Activated CD4-positive, alpha-beta T cell treated with anti-CD3 and anti-CD28 coated beads for 1 hour (primary cell): ENCODE measurements at places on chromosomes 2 and 18.

DNA sequence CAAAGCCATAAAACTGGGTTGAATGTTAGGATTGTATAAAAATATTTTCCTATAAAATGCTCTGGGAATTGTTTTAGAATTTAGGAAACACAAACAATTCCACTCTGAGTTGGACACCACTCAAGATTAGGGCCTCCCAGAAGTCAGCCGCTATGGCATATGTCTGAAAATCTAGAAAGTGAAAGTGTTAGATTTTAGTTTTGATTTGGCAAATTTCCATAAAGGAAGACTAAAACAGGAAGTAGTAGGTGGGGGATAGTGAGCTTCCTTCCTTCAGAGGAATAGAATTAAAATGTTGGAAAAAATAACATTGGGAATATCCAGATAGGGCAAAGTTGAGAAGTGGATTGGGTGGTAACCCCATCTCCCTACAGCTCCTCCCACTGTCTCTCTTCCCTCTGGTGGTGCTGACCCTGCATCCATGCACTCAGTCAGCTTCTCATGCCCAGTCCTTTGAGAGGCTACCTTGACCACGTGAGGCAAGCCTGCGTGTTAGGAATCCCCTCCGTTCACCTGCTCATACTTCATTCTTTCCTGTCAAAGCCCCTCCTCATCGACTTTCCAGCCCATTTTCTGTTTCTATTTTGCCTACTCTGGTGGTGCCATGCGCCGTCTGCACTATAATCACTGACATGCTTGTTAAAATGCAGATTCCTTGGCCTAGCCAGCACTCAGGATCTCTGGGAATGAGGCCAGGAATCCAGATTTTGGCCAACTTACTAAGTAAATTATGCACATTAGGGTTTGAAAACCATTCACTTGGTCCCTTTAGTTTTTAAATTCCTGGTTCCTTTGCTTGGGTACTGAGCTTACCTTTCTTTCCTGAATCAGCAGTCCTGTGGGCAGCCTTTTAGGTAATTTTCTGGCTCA, 83.5 kb downstream of the POLE4 start:
- DNase-seq, result no peak

GRCh38 chr2:46914578-46915230, 902 bp downstream of the MCFD2 start:
- DNase-seq, result no peak

DNA sequence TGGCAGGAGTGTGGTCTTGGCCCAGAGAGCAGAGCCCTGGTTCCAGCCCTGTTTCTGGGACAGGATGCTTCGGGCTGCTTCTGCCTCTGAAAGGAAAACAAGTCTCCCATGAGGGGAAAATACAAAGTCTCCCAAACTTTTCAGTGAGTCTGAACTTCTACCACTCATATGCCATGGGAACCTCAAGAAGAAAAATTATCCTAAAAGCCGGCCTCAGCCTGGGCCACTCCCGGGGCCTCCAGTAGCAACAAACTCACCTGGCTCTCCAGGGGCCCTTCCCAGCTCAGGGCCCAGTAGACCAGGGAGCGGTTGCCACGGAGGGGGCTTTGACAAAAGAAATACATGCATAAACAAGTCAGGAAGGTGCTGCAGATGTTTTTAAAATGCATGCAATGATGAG, 289.2 kb upstream of the HDAC4 start:
- no peak for DNase-seq

- peak; percentile 61 for DNase-seq
Measured at GRCh38 chr2:135797497-135798274, 39.3 kb downstream of the LCT start.

DNA sequence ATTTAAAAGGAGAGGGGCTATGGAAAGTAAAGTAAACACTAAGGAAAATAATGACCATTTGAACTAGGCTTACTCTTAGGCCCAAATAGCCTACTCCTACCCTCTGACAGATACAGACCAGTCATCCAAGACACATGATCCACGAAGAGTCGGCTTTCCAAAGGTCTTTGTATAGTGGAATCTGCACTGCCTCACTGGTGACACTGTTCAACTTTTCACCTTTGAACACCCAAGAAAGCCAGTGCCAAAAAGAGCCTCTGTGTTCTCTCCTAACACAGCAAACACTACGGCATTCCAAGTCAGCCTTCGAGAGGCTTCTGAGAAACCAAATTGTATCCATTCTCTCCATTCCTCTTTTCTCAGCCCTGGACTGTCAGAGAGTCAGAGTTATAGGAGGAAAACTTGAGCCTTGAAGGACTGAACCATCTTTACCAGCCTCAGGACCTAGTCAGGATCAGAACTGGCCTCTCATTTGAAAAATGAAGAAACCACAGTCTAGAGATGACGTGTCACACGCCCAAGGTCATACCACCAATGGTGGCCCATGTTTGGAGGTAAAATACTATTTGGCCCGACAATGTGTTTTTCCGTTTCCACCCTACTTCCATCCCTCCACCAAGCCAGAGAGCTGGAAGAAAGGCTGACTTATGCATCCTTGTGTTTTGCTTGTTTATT, 267.4 kb upstream of the ACVR2A start:
- DNase-seq, result no peak

GRCh38 chr2:127100251-127101047, 6.5 kb downstream of the BIN1 start:
- DNase-seq, result no peak

GRCh38 chr2:231378026-231378722, 17.3 kb upstream of the B3GNT7 start:
- no peak for DNase-seq

- DNase-seq, result no peak
Measured at GRCh38 chr2:1972422-1972821, 228.1 kb upstream of the PXDN start.

DNA sequence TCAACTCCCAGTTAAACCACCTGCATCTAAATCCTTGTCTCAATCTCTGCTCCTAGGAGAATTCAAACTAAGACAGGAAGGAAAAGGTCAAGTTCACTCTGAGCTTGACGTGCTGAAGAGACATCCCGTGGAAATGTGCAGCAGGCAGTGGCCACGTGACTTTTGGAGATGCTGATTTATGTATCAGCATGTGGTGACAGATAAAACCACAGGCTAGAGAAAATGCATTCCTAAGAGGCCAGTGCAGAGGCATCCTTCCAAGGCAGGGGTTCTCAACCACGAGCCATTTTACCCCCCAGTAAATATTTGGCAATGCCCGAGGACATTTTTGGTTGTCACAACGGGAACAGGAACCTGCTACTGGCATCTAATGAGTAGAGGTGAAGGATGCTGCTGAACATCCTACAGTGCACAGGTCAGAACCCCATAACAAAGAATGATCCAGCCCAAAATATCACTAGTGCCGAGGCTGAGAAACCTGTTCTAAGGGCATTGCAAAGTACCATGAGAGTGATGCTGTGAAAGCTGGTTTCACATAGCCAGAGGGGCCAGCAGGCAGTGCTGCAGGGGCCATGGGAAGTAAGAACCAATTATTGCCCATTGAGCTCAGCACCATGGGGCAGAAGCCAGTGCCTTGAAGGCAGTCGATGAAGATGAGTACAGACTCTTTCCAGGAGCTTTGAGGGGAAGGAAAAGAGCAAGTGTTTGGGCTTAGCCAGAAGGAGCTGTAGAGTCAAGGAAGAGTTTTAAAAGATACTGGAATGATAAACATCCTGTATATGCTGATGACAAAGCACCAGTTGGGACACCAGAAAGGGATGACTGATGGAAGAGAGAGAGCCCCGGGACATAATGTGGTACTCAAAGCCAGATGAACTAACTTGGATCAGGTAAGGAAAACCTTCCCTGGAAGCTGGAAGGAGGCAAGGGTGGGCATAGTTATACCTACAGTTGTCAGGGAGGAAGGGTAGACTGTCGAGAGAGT, 174.6 kb downstream of the HAUS1 start:
- DNase-seq, result no peak

DNA sequence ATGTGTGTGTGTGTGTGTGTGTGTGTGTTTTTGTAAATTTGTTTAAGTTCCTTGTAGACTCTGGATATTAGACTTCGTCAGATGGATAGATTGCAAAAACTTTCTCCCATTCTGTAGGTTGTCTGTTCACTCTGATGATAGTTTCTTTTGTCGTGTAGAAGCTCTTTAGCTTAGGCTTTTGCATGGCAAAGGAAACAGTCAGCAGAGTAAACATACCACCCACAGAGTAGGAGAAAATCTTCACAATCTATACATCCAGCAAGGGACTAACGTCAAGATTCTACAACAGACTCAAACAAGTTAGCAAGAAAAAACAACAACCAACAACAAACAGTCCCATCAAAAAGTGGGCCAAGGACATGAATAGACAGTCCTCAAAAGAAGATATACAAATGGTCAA, 336.7 kb upstream of the ATP5MC3 start:
- DNase-seq, result no peak

GRCh38 chr2:75288760-75289159, 89.4 kb upstream of the TACR1 start:
- DNase-seq, result no peak

DNA sequence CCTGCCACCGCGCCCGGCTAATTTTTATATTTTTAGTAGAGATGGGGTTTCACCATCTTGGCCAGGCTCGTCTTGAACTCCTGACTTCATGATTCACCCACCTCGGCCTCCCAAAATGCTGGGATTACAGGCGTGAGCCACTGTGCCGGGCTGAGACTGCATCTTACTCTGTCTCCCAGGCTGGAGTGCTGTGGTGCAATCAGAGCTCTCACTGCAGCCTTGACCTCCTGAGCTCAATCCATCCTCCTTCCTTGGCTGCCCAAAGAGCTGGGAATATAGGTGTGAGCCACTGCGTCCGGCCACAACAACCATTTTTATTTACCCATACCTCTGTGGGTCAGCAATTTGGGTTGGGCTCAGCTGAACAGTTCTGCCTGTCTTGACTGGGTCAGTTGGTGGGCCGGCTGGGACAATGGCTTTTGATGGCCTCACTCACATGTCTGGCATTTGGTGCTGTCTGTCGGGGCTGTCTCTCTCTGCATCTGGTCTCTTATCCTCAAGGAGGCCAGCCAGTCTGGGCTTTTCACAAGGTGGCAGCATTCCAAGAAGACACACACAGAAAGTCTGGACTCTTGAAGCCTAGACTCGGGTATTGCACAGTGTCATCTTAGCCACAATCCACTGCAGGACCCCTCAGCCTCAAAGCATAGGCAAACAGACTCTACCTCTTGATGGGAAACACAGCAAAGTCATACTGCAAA, 116.8 kb upstream of the GATA6 start:
- no peak for DNase-seq

GRCh38 chr18:12567849-12568248, 90.1 kb downstream of the SPIRE1 start:
- DNase-seq, result no peak

GRCh38 chr2:240746671-240747070, 55.0 kb downstream of the AQP12A start:
- no peak for DNase-seq

- no peak for DNase-seq
Measured at GRCh38 chr2:67627456-67628207, 230.5 kb downstream of the ETAA1 start.

DNA sequence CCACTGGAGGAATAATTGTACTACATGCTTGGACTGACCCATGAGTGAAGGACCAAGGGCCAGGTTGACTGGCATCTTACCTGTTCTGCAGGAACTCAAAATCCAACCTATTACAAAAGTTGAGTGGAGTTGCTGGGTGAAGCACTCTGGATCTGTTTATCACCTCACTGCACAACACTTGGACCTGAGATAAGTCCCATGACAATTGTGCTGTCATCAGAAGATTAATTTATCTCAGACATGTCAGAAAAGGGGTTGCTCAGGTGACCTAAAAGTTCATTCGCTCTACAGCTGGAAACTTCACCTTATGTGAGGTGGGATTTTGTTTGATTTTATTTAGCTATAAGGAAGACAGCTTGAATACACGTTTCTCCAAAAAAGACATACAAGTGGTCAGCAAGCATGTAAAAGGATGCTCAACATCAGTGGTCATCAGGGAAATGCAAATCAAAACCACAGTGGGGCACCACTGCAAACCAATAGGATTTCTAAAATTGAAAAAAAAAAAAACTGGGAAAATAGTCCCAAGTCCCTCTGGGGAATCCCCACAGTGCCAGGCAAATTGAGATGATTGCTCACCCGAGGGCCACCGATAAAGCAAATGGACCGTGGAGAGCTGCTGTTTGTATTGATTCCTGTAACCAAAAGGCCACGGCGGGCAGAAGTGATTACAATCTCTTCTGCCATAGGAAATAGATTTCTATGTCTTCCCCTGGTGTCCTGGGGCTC, 65.8 kb upstream of the SLC35F5 start:
- no peak for DNase-seq

GRCh38 chr2:172943539-172943938, 132.1 kb upstream of the MAP3K20 start:
- no peak for DNase-seq

GRCh38 chr2:28119631-28120030, 229.1 kb downstream of the BABAM2 start:
- DNase-seq, result no peak

GRCh38 chr18:8800445-8800844, 95.1 kb downstream of the MTCL1 start:
- no peak for DNase-seq

- no peak for DNase-seq
Measured at GRCh38 chr2:200661477-200661876, 75.7 kb downstream of the AOX1 start.

GRCh38 chr18:54946149-54946581, 13.1 kb downstream of the CCDC68 start:
- DNase-seq, result no peak

DNA sequence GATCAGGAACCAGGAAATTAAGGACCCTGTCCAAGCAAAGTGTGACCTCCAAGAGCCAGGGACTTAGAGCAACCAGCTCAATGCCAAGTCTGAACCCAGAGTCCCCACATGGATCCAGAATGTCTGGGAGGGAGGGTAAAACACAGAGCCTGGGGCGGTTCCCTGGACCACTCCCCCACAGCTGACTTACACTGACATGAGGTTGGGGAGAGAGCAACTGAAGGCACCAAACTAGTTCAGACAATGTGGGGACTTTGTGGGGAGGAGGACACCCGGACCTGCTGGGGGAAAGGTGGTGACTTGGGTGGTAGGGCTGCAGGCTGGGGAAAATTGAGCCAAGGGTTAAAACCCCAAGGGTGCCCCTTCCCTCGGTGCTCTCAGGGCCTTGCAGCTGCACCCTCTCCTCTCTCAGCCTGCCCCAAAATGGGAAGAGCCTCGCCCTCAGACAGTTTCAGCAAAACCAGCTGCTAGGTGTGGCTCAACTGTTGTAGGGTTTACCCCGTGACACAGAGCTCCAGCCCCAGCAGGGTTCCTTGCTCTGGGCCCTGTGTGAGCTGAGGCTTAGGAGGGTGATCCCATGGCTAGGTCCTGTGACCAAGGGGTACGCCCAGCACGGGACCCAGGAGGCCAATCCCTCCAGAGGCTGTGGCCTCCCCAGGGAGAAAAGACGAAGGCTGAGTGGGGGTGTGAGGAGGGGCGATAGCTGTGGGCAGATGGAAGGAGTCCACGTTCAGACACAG, 28.6 kb downstream of the MARCO start:
- no peak for DNase-seq

- no peak for DNase-seq
Measured at GRCh38 chr18:3472681-3473544, 22.9 kb downstream of the TGIF1 start.

- no peak for DNase-seq
Measured at GRCh38 chr18:50992351-50992762, 24.5 kb downstream of the ELAC1 start.

GRCh38 chr2:69459936-69460335, 22.7 kb upstream of the NFU1 start:
- DNase-seq, result no peak

- no peak for DNase-seq
Measured at GRCh38 chr2:240351088-240351741, 84.2 kb upstream of the GPC1 start.

GRCh38 chr18:48790226-48790863, 160.4 kb downstream of the SMAD7 start:
- DNase-seq, result no peak

GRCh38 chr2:237557633-237558015, 8.8 kb upstream of the PRLH start:
- no peak for DNase-seq

GRCh38 chr2:16658076-16658739, 7.4 kb downstream of the CYRIA start:
- no peak for DNase-seq
